ENCODE measurements at places on chromosomes 12 and 14.

GRCh38 chr14:88866305-88866704 is 41.9 kb downstream of the TTC8 start:
- DNase-seq: no peak

- DNase-seq: no peak
Observed at GRCh38 chr12:71610031-71610795, 53.4 kb downstream of the ZFC3H1 start.

DNA sequence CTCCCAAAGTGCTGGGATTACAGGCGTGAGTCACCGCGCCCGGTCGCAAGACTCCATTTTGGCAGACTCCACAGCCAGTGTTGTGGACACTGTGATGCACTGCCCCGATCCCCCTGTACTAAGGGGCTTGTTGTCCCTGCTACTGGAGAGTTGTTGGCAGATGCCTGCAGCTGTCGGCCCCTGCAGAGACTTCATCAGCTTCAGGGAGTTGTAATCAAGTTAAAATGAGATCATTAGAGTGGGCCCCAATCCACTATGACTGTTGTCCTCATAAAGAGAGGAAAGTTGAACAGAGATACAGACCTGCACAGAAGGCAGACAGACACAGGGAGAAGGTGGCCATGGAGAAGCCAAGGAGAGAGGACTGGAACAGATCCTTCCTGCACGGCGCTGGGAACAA is 23.7 kb upstream of the TUBA1A start:
- DNase-seq: no peak

GRCh38 chr14:55048900-55049436 is 2.5 kb upstream of the MAPK1IP1L start:
- DNase-seq: no peak

GRCh38 chr12:52741375-52742195 is 35.6 kb downstream of the KRT76 start:
- peak; percentile 2 for DNase-seq

DNA sequence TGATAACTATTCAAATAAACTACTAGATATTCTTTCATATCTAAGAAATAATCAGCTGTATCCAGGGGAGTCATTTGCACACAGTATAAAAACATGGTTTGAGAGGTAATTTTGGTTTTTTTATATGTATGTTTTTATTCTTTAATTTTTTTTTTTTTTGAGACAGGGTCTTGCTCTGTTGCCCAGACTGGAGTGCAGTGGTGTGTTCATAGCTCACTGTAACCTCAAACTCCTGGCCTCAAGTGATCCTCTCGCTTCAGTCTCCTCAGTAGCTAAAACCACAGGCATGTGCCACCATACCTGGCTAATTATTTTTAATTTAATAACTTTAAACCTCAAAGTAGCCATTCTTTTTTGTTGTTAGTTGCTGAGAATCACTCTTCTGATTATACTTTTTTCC is 1.8 kb downstream of the PRORP start:
- DNase-seq: no peak

DNA sequence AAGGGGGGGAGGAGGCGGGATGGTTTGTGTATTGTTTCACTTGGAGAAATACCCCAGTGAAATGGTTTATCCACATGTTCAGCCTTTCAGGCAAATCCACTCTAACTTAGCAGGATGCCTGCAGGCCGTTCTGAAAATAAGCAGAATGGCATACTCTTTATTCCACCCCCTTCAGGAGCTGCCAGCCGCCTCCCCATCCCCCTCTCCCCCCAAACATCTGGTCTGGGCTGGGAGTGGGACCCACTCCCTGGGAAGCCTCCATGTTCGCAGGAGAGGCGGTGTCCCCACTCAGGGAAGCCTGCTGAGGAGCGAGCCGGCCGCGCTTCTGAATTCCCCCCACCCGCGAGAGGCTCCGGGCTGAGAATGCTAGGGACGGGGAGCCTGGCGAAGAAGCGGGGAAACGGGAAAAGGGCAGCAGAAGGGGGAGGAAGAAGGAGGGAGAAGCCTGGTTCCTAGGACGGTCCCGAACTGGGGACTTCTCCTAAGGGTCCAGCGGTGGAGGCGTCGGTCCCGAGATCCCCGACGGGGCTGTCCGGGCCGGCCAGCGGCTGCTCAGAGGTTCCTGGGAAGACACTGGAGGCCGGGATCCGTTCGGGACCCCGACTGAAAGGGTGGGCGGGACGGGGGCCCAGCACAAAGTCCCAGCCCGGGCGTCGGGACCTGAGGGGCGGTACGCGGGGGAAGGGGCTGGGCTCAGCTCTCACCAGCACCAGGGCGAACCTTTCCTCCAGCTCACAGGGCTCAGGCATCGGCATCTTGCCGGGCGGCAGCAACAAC is 666 bp downstream of the FMNL3 start:
- DNase-seq: no peak

- DNase-seq: peak; percentile 10
Observed at GRCh38 chr14:20652996-20653975, 11.8 kb upstream of the OR6S1 start.

DNA sequence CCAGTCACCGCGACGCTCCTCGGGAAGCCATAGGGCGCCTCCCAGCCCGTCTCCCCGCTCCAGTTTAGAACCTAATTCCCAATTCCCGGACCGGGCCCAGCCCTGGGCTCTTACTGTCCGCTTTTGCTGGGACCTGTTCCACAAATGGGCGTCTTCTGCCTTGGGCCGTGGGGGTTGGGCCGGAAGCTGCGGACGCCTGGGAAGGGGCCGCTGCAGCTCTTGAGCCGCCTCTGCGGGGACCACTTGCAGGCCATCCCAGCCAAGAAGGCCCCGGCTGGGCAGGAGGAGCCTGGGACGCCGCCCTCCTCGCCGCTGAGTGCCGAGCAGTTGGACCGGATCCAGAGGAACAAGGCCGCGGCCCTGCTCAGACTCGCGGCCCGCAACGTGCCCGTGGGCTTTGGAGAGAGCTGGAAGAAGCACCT is 797 bp downstream of the UNG start:
- no peak for DNase-seq
